Left renal cortex interstitium (tissue), 4 donors: ENCODE measurements at places on chromosomes 4 and X.

- DNase-seq = no peak
These were observed 163.6 kb upstream of the MAP3K15 start for GRCh38 chrX:19678941-19679340.

DNA sequence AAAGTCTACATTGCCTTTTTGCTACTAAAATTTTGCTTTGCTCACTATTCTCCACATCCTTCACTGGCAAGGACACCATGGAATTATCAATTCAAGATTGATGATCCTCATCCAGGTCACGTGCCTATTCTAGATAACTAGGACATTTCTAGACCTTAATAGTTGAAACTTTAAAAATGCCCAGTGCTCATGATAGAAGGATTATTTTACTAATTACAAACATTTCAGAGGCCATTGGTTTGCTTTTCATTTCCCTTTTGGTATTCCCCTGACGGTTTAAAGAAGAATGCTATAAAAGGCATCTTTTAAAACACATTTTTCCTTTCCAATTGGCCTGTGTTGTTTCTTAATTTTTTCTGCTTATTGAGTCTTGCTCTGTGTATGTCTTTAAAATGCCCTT is 249.4 kb downstream of the NDST4 start:
- no peak for DNase-seq

DNA sequence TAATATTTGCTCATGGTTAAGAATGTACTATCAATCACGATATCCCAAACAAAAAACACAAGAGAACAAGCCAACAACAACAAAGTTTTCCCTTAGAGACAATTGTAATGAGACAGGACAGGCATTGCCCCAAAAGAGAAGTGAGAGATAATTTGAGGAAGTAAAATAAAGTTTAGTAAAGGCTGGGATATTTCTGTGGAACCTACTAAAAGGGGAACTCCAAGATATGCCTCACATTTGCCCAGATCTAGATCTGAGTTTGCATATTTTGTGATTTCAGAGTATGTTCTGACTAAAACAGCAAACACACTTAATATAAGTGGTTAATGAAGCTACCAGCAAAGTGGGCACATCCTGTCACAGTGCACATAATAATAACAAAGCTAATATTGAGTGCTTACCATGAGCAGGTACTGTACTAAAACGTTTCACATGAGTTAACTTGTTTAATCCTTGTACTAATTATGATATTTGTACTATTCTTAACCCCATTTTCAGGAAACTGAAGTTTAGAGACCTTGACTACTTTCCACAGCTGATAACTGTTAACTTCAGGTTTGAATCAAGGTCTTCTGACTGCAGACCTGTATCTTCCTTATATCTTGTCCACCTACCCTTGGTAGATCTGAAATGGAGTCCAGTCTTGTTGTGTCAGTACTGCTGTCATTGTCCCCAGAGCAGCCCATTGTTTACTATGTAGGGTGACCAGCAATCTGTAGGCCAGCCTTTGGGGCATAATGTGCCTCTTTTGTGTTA is 26.0 kb upstream of the BMP2K start:
- no peak for DNase-seq

DNA sequence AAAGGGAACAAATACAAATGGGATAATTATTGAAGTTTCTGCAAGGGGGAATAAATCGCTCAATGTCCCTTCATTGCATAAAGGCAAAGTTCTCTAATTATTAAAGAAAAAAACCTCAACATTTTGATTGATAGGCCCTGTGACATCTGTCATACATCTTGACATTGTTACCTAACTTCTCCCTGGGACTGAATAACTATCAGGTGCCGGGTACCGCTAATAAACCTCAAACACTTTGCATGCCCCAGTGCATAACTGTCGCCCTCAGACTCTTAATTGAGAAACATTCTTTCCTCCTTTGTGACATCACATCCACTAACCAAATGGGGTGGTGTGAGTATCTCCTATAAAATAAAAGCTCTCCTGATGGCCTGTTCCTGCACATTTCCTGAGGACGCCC is at the start of gene ADAM29:
Gene ADAM29, plus strand, starts transcription at position 301 of the 400 bp plus-strand sequence. CDS start 57,168 bp downstream, outside the sequence.
- no peak for DNase-seq

DNA sequence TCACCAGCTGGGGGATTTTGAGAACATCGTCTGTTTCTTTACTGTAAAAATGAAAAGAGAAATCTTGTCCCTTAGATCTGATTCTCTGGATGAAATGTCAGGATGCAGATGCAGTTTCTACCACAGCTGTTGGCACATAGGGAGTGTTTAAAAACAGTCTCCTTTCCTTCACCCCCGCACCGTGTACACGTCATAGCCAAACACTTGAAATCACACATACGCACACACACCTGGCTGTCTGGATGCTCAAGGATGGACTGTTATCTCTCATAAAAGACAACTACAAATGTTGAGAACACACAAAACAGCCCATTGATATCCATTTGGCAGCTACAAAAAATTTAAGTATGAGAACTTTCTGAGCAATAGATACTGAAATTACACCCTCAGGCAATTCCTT is 275.8 kb upstream of the CLNK start:
- DNase-seq = no peak

DNA sequence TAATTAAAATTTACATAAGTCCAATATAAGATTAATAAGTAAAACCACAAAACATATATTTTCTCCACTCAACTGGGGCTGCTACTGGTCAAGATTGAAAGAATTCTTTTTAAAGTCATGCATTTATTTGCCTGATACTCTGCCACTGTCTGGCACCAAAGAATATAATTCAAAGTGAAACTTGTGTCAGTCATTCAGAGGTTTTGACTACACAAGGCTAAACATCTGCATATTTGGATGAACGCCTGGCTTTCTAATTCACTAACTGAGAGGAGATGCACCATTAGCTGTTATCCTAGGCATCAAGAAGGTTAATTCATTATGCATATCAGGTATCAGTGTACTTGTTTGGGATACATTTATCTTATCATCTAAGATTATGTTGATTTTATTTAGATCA is 598.5 kb downstream of the CENPC start:
- DNase-seq = no peak

- no peak for DNase-seq
These were observed 50.0 kb upstream of the VMA21 start for GRCh38 chrX:151346931-151347543.

- DNase-seq = no peak
These were observed 661.5 kb upstream of the FRG1 start for GRCh38 chr4:189279188-189279587.

GRCh38 chr4:67988991-67989390 is 25.7 kb upstream of the TMPRSS11A start:
- DNase-seq = no peak

DNA sequence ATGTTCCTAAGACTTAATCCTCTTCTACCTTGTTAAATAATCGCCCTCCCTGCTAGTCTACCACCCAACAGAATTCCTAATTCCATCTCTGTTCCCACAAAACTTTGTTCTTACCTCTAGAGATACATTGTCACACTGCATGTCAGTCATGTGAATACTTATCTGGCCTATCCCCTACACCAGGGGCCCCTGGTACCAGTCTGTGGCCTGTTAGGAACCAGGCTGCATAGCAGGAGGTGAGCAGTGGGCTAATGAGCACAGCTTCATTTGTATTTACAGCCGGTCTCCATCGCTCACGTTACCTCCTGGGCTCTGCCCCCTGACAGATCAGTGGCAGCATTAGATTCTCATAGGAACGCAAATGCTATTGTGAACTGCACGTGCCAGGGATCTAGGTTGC is 73.9 kb downstream of the APBB2 start:
- no peak for DNase-seq

GRCh38 chr4:154234576-154234975 is 257.0 kb downstream of the DCHS2 start:
- no peak for DNase-seq

GRCh38 chr4:92060333-92060732 is 243.4 kb upstream of the GRID2 start:
- no peak for DNase-seq

DNA sequence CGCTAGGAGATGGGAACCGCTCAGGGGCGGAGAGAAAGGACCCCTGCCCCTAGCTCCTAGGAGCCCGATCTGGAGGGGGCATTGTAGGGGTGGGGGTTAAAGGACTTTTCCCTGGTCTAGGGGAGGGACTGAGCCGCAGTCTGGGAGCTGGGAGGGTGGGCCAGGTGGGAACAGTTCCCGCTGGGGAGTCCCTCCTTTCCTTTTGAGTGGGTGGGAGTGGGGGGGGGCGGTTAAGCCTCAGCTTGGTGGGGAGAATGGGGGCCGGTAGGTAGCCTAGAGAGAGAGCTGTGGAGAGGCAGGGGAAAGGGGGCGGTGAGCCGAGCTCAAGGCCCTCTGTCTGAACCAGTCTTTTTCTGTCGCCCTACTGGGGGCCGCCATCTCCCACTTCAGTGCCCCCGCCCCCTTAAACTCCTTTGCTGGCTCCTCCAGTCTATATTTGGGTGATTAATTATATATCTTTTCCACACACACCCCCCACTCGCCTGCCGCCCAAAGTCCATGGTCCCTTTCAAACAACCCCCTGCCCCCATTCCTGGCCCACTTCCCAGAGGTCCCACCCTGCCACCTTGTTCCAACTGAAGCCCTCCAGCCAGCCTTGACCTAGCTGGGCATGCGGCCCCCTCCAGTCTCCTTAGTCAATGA is 822 bp downstream of the ZNF275 start:
- no peak for DNase-seq

DNA sequence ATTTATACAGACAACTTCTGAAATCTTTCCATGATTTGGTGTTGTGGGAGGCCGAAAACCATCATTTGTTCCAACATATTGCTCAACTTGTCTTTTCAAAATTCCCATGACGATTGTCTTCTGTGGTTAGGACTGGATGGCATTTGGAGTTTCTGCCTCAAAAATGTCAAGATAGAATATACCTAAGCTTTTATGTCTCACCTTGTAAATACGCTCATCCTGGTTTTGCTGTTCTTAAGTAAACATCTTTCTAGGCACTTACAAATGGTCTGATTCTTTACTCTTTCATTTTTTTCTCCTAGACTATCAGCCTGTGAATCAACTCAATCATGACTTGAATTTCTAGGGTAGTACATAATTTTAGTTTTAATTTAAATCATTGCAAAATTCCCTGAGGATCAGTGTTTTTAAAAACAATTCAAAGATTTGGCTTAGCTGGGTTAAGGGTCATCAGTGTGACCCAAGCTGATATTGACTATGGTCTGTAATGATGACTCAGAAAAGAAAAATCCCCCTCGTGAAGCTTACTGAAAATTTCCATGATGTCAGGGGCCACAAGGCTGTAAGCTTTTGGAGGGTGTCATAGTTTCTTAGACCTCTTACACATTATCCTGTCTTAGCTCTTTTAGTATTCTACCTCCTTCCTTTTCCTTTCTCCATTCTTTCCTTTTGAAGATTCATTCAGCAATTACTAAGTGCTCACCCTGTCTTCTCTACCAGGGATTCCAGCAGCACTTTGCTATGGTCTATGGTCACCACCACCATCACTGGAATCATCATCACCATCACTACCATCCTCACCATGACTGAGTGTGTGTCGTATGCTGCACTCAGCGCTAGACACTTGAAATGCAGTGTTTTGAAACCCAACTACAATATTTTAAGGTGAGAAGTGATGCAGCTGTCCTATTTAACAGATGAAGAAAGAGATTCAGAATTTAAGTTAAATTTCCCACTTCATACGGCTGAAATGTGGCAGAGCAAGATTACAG is 124.4 kb downstream of the CPE start:
- no peak for DNase-seq

DNA sequence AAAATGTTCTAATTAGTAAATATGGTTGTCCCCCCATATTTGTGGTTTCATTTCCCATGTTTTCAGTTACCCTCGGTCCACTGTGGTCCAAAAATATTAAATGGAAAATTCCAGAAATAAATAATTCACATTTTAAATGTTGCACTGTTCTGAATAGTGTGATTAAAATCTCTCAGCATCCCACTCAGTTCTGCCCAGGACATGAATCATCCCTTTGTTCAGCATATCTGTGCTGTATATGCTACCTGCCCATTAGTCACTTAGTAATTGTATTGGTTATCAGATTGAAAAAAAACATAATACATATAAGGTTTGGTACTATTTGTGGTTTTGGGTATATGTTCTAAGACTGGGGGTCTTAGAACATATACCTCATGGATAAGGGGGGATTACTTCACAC is 55.1 kb upstream of the NXF3 start:
- no peak for DNase-seq

DNA sequence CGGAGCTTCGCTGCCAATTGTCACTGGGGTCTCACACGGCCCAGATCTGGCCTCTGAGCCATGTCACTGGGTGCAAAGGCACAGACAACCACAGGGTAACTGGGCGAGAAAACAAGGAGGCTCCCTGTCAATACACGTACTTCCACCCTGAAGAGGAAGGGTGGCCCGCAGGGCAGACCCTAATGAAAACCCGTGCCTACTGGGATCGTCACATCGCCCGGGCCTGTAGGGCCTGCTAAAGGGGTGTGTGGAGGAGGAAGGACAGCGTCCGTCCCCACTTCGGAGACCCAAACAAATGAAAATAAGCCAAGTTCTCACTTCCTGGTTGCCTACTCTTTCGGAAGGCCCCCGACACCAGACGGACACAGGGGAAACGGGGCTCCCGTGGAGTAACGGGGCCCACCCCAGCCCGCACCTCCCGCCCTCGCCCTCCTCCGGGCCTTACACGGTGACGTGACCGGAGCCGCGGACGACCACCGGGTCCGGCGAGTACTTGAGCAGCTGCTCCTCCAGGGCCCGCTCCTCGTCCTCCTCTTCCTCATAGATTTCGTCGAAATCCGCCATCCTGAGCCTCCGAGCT is 578 bp downstream of the CHIC2 start:
- peak; percentile 48 for DNase-seq

GRCh38 chr4:182616476-182616875 is 300.7 kb downstream of the DCTD start:
- no peak for DNase-seq

- no peak for DNase-seq
These were observed 25.1 kb downstream of the SETD7 start for GRCh38 chr4:139530833-139531427.

DNA sequence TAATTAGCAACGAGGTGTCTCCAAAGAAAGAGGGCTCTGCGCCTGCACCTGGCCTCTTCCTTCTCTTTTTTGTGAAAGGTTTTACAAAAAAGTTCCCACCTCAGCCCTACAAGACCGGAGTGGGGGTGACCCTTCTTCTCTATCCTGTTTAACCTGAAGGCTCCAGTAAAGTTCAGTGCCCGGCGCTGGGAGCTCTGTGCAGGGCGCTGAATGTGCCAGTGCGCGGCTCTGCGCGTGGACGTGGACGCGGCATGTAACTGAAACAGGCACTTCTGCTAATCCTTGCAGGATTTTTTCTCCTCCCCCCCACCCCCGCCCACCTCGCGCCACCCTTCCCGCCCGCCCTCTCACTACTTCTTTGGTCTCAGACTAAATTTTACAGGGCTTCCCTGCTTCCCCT is 2.4 kb downstream of the GPR50 start:
- DNase-seq = no peak

GRCh38 chr4:92969650-92970379 is 666.0 kb downstream of the GRID2 start:
- DNase-seq = no peak

- DNase-seq = no peak
These were observed 99.1 kb downstream of the PJA1 start for GRCh38 chrX:69066021-69066757.

- no peak for DNase-seq
These were observed 102.2 kb upstream of the AFAP1 start for GRCh38 chr4:8041868-8042267.

- DNase-seq = no peak
These were observed 274.6 kb upstream of the BOD1L1 start for GRCh38 chr4:13902146-13902545.

- no peak for DNase-seq
These were observed 190.3 kb upstream of the PSAPL1 start for GRCh38 chr4:7625071-7625470.

- no peak for DNase-seq
These were observed 556.9 kb upstream of the SLIT2 start for GRCh38 chr4:19694812-19695211.

- DNase-seq = no peak
These were observed 27.5 kb downstream of the STOX2 start for GRCh38 chr4:183932576-183932975.
